ENCODE measurements at places on chromosomes 1 and 21.

DNA sequence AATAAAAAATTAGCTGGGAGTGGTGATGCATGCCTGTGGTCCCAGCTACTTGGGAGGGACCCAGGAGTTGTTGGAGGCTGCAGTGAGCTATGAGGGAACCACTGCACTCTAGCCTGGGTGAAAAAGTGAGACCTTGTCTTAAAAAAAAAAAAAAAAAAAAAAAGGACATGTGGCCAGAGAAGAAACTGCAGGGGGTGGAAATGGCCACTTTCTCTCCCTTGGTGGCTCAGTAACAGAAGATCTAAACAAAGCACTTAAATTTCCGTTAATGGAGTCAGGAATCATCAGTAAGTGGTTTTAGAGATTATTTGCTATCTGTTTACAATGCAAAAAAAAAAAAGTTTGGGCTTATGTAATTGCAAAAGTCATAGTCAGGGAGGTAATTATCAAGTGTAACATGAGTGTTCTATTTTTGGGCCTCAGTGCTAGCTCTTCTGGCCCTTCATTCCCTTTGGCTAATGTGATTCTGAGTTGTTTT, 19.3 kb upstream of the OPRD1 start:
- no peak for DNase-seq

- DNase-seq: no peak
These were observed 28.1 kb upstream of the SDC3 start for GRCh38 chr1:30936541-30937171.

GRCh38 chr1:193960499-193960898, 774.1 kb upstream of the B3GALT2 start:
- DNase-seq: no peak

DNA sequence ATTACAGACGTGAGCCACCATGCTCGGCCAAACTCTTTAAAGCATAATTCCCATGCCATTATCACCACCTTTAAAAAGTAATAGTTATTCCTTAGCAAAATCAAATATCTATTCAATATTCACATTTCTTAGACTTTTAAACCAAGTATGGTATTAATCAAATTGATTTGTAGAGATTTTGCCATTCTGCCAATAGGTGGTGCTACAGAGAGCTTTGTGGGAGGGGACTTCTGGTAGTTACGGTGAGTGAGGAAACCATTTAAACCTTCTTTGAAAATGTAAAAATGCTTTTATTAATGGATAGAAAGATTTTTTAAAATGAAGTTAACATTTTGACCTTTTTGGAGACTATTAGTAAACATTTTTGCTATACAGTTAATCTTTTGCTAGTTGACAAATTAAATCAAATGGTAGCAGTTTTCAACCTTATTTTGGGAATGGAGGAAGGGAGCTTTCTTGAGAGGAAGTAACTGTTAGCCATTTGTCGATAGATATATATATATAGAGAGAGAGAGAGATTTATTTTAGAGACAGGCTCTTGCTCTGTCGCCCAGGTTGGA, 19.3 kb downstream of the IARS2 start:
- no peak for DNase-seq

GRCh38 chr21:45373991-45374816, 30.8 kb upstream of the COL18A1 start:
- DNase-seq: no peak

- no peak for DNase-seq
These were observed 123.8 kb downstream of the PIK3R3 start for GRCh38 chr1:46008585-46008984.

GRCh38 chr1:78333502-78333901, 157.3 kb upstream of the PTGFR start:
- no peak for DNase-seq

GRCh38 chr1:85943945-85944344, 212.6 kb downstream of the COL24A1 start:
- DNase-seq: no peak

DNA sequence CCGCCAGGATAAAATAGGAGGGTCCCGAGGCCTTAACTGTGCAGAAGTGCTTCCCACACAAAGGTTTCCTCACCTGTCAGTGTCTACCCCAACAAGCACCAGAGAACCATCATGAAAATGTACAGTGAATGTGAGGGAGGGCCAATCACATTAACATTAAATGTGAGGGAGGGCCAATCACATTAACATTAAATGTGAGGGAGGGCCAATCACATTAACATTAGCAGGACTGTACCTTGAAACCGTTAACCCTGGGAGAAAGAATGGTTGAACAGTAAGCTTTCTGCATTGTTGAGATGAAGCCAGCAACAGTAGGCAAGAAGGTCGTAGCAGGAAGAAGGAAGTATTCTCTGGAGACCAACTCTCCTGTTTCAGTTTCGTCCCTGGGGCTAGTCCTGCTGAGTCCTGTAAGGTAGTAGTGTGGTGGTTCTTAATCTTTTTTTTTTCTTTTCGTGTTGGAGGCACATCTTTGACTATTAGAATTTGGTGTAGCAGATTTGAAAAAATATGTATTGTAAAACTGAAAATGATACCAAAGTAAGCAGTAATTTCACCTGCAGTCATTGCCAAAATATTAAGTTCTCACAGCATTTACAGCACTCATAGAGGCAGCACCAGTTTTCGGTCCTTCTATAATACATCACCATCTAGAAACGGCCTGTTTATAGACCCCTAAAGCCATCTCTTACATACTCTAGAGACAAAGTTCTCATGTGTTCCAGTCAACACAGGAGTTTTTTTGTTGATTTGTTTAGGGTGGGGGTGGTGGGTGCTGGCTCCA, 98.6 kb upstream of the PPP2R5A start:
- no peak for DNase-seq

DNA sequence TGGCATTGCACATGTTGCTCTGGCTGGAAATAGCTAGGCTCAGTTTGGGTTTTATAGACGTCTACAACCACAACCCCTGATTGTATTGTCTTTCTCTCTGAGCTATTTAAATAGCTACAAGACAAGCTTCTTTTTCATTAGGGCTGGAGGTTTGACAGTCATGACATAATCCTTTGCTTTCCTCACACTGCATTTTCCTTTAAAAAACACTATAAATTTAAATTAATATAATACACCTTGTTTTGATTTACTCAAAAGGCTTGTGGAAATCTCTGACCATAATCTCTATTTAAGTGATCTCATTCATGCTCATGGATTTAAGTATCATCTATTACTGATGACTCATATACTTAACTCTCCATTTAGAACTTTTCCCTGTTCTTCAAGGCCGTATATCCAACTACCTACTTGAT, 50.4 kb upstream of the PTGFR start:
- DNase-seq: no peak

- DNase-seq: no peak
These were observed 3.8 kb upstream of the PIGC start for GRCh38 chr1:172447641-172448040.

DNA sequence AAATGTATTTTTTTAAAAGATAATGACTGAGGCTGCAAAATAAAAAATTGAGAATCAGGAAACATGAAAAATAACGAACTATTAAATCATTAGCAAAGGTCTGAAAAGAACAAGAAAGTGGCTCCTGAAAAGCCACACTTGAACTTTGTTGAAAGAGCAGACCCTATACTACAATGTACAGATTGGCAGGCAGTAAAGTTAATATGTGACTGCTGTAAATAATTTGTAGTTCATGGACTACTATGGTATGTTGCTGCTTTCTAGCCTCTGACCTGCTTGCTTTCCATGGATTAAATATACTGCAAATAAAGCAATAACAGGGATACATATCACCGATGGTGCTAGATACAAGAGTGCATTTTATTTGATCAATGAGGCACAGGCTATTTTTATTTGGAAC, 18.6 kb downstream of the NR5A2 start:
- DNase-seq: no peak

DNA sequence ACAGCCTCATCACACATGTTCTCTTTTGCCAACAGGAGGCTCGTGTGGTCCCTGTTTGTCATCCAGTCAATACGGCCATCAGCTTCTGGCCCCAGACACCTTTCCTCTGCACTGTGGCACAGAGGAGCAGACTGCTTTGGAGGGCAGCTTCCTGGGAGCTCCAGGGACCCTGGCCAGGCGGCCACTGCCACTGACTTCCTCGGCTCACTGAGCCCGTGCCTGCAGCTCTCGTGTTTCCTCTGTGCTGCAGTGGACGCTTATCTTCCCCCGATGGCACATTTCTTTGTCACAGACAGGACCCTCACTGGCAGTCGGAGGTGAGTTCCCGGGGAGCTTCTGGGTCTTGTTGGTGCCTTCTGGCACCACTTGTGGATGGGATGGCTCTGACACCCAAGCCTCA, 67.0 kb upstream of the DIRAS3 start:
- no peak for DNase-seq

DNA sequence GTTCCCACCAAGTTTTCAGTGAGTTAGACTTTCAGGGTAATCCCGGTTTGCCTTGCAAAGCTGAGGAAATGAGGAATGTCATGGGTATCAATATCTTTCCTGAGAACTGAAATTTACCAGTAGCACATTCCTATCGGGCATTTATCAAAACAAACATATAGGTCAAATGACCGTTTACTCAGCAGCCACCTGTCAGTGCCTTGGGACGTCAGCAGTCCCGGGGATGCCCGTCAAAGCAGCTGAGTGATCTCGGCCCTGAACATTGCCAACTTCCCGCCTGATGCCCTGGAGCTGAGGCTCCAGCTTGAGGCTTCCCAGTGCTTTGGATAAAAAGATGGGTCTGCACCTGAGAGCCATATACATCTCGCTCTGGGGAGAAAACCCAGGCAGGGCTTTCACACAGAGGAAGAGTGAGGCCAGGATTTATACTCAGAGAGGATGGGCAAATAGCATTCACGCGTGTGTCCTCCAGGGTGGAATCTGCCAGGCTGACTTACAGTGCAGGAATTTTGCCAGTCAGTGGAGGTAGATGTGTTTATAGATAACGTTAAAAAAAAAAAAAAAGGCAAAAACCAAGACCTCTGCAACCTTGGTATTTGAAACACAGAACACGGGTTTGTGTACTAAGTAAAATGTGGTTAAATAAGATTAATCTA, 435.7 kb upstream of the VAMP3 start:
- DNase-seq: no peak

DNA sequence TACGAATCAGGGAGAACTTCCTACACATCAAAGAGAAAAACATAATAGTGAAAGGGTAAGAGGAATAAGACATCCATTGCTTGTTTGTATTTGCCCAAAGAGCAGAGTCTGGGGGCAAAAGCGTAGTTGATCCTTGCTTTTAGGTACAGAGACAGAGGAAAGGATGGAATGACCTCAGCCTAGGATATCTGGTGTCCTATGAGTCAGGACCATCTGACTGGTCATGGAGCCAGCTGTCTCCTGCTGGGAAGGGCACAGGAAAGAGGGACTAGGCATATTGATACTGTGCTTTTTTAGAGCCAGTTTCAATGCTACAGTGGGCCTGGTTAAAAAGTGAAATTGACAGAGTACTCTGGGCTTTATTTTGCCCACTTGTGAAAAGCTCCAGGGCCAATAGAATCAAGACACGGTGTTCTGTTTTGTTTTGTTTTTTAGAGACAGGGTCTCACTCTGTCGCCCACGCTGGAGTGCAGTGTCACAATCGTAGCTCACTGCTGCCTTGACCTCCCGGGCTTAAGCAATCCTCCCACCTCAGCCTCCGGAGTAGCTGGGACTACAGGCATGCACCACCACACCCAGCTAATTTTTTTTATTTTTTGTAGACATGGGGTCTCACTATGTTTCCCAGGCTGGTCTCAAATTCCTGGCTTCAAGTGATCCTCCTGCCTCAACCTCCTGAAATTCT, 3.2 kb downstream of the PLEKHO1 start:
- DNase-seq: no peak

DNA sequence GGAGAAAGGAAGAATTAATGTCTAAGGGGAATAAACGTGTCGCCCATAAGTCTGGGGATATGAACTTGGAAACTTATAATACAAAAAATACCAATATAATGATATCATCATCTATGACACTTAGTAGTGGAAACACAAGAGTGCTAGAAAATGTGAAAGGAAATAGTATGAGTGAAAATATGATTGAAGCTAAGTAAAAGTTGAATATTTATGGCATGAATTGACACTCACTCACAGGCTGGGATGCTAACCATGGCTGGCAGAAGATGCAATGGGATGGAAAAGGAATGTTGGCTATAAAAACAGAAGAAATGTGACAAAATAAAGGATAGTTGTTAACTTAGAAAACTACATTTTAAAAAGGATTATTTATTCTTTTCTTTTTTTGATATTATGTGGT, 120.1 kb downstream of the XPR1 start:
- no peak for DNase-seq

GRCh38 chr1:172781513-172782140, 122.7 kb downstream of the FASLG start:
- DNase-seq: peak; percentile 25

GRCh38 chr1:162384601-162385279, 3.2 kb downstream of the C1orf226 start:
- no peak for DNase-seq

DNA sequence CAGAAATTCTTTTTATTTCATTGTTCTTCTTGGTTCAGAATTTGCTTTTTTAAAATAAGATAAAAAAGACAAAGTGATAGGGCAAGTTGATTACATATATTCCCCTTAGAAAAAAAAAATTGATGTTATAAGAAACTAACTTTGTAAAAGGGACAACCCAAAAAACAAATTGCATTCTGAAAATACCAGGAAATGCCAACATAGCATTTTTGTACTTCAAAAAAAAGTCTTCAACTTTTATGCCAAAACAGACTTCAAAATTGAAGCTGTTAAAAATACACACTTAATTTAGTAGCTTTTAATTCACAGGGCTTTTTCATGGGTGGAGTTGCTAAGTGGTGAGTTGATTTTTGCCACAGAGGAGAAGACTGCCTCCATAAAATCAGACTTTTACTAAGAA, 70.9 kb downstream of the ODF2L start:
- DNase-seq: no peak

DNA sequence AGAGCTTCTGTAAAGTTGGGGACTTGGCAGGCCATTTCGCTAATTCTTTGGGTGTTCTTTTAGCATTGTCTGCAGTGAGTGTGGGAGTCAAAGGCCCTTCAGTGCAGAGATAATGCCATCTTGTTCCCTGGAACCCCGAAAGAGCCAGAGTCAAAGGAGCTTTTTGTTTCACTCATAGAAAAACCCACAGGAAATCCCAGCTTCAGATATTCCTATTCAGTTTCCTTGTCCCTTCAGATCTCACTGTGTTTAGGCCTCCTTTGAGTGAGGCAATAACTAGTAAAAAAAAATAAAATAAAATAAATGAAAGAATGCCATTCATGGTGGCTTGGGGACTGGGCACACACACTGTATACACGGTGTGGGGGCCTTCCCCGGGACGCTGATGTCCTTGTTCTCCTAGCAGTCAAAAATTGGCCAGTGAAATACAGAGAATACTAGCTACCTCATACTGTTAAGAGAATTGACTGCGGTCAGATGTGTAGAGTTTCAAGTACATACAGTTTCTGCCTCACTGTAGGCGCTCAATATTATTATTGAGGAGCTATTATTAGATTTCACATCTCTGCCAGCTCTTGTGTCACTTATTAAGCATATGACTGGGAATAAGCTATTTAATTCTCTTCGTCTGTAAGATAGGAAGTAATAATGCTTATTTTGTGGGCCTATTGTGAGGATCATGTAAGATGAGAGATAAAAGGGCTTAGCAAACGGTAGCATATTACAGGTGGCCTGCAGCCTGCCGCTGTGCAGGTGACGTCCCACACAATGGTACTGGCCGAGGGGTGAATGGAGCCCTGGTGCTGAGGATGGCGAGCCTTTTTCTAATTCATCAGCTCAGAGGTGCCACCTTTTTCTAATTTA, 16.7 kb downstream of the DISC1 start:
- no peak for DNase-seq

DNA sequence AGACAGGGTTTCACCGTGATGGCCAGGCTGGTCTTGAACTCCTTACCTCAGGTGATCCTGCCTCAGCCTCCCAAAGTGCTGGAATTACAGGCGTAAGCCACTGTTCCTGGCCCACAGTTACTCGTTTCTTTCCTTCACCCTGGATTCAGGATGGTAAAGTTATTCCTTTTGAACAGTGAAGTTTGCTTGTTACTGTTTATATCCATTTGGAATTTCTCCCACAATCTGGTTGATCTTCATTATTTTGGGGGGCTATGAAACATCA, 43.0 kb downstream of the WDR4 start:
- no peak for DNase-seq
